ENCODE measurements at places on chromosomes 4 and X.

GRCh38 chr4:101857176-101857575 lies 66.6 kb downstream of the BANK1 start:
- DNase-seq = no peak

DNA sequence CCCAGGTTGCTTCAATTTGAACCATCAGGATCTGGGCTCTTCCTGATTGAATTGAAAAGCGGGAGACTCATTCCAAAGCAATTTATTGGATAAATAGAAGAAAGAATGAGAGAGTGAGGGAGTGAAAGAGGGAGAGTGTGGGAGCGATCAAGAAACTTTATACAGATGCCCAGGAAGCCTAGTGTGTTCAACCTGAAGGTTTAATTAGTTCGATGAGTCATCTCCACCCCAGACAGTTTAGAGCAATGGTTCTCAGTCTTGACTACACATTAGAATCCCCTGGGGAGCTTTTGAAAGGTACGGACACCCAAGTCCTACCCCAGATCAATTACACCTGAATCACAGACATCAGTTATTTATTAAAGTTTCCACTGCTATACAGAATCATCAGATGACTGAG lies 61.5 kb downstream of the GEMIN8 start:
- DNase-seq = no peak

DNA sequence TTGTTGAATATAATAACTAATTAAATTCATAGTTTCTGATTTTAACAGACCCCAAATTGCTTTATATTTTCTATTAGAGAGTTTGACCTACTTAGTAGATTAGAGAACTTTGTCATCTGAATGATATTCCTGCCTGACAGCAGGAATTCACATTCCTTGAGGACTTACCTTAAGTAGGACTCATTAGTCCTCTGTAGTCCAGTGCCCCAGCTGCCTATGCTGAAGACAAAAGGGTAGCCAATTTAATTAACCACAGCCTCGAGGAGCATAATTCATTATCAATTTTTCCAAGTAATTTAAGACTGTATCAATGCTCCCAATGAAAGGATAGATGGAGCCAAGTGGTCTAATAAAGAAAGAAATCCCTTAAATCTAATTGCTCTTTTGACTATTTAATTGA lies 1405.0 kb upstream of the IGFBP7 start:
- DNase-seq = peak; percentile 48

DNA sequence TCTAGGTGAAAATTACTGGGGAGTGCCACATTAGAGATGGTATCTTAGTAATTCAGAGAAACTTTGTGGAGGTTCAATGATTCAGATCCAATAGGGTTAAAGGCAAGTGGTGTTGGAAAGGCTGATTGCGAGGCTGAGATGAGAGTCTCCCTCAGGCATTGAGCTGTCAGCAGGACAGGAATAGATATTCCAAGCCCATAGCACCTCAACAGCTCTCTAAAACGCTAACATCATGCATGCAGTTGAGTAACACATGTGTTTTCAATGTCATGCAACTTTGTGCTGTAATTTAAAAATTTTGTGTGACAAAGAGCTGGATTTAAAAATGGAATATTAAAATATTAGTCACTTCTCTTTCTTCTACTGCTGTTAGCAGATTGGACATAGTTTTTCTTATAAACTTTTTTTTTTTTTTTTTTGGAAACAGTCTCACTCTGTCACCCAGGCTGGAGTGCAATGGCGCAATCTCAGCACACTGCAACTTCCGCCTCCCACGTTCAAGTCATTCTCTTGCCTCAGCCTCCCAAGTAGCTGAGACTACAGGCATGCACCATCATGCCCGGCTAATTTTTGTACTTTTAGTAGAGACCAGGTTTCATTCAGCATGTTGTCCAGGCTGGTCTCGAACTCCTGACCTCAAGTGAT lies 173.5 kb upstream of the C1QTNF7 start:
- no peak for DNase-seq

- no peak for DNase-seq
Observed at GRCh38 chr4:168854350-168854921, 155.6 kb downstream of the CBR4 start.

DNA sequence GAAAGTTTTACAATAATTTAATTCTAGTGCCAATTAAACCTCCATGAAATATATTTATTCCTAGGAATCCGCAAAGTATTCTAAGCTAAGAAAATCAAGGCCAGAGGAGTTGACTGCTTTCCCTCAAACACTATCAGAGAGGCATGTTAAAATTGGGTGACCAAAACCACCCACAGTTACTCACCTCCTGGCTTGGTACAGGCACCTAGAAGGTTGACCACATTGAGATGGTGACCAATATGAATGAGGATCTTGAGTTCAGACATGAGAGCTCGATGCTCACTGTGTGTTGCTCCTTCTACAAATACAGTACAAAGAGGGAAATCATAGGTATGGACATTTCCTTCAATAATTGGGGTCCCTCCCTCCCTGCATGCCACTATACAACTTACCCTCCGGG lies 29.4 kb downstream of the KDR start:
- DNase-seq = no peak

DNA sequence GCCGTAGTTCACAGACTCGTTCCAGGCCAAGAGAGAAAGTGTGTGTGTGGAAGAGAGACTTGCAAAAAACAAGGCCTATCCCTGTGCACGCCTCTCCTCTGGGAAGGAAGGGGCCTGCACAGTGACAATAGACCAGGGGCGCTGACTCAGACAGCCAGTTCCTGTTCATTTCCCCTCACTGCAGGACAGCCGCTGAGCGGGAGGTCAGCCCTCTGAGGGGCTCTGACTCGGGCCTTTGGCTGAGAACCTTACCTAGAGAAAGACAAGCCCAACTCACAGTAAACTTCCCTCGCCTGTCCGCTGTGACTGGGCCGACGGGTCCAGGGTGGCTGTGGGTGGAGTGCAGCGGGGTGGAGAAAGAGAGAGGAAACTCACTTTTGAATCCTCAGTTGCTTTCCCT lies 52.1 kb downstream of the RTL5 start:
- DNase-seq = peak; percentile 13

GRCh38 chr4:154612472-154613414 lies at the start of gene FGG:
Gene FGG (minus strand): TSS chr4:154612656. CDS start chr4:154612609, 47 bp downstream.
- DNase-seq = no peak

DNA sequence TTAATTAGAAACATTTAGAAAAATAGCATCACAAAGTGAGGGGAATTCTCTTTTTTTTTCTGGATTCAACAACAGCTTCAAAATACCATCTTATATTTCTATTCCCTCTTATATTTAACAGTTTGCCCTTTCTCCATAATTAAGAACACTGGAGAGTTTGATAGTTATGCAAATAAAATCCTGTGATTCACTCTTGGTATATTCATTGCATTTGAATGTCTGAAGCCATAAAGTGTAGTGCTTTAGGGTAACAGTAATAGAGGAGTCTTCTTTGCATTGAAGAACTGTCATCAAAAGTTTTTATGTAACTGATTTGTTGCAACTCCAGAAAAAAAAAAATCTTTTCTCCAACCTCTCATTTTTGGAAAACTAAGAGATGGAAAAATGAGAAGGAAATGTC lies 352.0 kb upstream of the GALNTL6 start:
- no peak for DNase-seq

- DNase-seq = peak; percentile 92
Observed at GRCh38 chr4:110970642-110971041, 347.8 kb upstream of the PITX2 start.

DNA sequence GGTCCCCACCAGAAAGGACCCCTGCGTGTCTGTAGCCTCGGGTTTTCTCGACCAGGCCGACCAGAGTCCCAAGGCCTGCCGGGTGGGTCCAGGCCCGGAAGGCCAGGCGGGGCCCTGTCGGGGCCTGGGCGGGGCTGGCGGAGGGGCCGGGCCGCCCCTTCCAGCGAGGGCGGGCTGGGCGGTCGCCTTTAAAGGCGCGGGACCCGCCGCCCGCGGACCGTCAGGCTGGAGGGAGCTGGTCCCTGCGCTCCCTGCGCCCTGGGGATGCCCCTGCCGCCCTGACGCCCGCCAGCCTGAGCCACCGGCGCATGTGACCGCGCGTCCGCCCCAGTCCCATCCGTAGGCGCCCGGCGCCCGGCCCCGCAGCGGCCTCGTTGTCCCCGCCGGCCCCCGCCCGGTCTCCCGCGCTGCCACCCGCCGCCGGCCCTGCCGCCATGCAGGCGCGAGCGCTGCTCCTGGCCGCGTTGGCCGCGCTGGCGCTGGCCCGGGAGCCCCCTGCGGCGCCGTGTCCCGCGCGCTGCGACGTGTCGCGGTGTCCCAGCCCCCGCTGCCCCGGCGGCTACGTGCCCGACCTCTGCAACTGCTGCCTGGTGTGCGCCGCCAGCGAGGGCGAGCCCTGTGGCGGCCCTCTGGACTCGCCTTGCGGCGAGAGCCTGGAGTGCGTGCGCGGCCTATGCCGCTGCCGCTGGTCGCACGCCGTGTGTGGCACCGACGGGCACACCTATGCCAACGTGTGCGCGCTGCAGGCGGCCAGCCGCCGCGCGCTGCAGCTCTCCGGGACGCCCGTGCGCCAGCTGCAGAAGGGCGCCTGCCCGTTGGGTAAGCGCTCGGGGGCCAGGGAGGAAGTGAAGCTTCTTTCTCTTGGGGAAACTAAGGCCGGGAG lies at the start of gene HTRA3:
TSS of gene HTRA3 (plus strand) at position 220 of the 883 bp plus-strand sequence. CDS start at position 435, 215 bp downstream.
- peak; percentile 72 for DNase-seq

DNA sequence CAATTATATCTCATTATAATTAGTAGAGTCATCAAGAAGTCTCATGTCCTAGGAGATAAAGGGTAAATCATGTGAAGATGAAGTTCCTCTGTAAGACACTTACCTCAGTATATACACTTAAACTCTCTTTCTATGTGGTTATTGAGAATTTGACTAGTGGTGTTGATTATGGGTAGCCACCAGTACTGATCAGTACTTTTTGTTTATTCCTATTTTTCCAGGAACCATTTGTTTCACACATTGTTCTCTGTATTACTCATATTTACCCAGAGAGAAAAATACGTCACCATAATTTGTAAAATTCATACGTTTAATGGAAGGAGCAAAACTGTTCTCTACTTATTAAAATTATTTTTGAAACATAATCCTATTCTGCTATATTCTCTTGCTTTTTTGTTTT lies 55.8 kb upstream of the PRDM8 start:
- DNase-seq = no peak

DNA sequence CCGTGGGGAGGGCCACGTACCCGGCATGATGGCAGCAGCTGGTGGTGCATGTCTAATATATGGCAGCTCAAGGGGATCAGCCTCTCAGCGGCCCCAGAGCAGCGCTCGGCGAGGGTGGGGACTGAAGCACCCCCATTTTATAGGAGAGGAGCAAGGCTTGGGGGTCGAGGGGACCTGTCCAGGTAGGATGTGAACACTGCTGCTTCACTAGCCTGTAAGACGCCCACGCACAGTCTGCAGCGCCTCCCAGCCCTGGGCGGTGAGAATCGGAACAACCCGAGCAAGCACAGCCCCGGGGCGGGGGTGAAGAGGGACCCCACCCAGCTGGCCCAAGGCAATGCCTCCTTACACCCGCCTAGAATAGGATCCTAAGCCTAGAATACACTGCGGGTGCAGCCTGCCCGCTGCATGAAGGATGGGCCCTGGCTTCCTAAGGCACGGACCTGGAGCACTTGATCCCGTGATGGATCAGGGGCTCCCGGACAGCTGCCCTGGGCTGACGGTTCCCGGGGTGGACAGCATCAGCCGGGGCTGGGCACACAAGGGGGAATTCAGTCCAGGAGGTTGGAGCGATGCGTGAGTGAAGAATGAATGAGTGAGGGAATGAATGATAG lies 17.6 kb downstream of the ADRA2C start:
- DNase-seq = peak; percentile 62

DNA sequence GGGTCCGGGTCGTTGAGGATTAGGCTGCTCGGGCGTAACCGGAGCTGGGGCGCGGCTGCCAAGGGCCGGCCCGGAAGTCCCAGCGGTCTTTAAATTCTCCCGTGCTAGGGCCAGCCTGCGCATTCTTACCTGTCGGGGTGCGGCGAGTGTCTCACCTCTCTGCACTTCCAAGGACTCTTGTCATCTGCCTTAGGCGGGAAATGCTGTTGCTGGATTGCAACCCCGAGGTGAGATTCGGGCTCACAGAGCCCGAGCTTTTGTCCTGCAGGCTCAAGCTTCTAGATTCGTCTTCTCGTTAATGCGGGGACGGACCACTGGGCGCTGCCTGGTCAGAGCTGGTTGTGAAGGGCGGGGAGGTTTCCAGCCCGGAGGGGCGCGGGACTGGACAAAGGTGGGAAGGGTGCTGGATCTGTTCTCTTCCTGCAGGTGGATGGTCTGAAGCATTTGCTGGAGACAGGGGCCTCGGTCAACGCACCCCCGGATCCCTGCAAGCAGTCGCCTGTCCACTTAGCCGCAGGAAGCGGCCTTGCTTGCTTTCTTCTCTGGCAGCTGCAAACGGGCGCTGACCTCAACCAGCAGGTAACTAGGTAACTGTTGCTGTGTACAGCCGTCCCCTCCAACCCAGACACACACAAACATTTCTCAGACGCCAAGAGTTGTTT lies at the start of gene ANKRD37:
TSS of gene ANKRD37 (plus strand) at position 118 of the 662 bp plus-strand sequence. CDS start at position 201, 83 bp downstream.
- peak; percentile 76 for DNase-seq

- DNase-seq = no peak
Observed at GRCh38 chr4:163556177-163556576, 61.7 kb downstream of the TMA16 start.

DNA sequence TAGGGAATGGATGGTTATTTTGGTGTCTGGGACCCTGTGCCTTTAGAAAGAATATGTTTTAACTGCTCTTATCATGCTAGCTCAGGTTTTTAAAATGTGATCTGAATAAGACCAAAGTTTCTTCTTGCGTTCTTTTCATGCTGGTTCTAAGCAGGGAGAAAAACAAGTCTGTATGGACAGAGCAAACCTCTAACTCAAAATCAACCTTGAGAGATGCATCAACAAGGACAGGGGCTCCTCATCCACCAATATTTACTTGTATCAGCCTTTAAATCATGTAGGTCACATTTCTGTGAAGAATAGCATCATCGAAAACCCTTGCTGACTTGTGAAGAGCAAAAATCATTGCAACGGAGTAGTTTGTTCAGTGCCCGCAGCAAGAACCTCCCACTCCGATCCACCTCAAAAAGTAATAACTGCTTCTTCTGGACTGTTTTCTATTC lies 1.2 kb downstream of the ATP10D start:
- DNase-seq = no peak

- DNase-seq = no peak
Observed at GRCh38 chrX:18938710-18939109, 45.2 kb downstream of the PHKA2 start.

DNA sequence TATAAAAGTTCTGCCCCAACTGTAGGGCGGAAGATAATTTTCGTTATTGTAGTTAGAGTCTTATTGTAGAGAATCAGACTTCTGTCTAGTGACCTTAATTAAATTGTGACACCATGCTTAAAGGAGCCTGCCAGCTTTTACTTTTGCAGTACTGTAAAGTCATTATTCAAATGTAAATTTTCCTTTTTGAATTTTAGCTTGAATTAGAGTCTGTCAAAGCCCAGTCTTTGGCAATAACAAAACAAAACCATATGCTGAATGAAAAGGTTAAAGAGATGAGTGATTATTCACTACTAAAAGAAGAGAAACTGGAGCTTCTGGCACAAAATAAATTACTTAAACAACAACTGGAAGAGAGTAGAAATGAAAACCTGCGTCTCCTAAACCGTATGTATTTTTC lies 21.8 kb downstream of the OFD1 start:
- no peak for DNase-seq

- DNase-seq = no peak
Observed at GRCh38 chr4:24241511-24241910, 342.8 kb downstream of the DHX15 start.

GRCh38 chrX:112067601-112068000 lies 15.0 kb downstream of the TRPC5 start:
- no peak for DNase-seq

Data from mesendoderm (in vitro differentiated cells).